Right atrium auricular region (tissue), 2 donors: ENCODE measurements at places on chromosomes 1 and 21. TPM values are rescaled to one million over a fixed set of nuclear protein-coding genes. Genes with fewer than 3 reads are reported as not detected.

DNA sequence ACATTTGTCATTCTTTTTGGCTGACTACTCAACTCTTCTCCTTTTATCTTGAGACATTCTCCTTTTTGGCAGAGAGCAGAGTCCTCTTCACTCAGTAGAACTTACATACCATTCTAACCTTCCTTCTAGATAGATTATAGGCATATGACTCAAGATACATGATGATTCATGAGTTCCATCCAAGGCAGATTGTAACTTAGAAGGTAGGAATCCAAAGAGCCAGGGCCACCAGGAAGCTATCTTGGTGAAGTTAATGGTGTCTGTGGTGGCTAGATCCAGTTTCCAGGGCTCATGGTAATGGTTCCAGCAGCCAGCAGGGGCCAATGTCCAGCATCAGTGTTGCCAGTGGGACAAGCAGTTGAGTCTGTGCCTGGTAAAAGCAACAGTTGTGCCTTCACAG, 76.1 kb upstream of the KIAA0040 start:
- DNase-seq, result no peak

DNA sequence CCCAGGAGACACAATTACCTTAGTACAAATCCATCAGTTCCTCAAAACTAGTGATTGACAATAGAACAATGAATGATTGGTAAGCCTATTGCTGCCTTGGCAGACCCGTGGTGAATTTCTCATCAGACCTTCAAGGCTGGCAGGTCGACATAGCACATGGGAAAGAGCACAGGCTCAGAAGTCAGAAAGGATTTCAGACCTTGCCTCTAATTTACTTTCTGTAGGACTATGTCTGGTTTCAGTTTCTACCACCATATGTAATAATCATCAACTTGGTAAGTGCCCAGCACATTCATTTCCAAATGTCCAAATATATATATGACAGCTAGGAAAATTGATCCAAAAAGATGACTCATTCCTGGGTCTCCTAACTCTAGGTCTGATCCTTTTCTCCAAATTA, 62.5 kb upstream of the GRHL3 start:
- DNase-seq, result no peak

GRCh38 chr1:201714542-201715329, 114.2 kb upstream of the IPO9 start:
- peak; percentile 95 for DNase-seq

DNA sequence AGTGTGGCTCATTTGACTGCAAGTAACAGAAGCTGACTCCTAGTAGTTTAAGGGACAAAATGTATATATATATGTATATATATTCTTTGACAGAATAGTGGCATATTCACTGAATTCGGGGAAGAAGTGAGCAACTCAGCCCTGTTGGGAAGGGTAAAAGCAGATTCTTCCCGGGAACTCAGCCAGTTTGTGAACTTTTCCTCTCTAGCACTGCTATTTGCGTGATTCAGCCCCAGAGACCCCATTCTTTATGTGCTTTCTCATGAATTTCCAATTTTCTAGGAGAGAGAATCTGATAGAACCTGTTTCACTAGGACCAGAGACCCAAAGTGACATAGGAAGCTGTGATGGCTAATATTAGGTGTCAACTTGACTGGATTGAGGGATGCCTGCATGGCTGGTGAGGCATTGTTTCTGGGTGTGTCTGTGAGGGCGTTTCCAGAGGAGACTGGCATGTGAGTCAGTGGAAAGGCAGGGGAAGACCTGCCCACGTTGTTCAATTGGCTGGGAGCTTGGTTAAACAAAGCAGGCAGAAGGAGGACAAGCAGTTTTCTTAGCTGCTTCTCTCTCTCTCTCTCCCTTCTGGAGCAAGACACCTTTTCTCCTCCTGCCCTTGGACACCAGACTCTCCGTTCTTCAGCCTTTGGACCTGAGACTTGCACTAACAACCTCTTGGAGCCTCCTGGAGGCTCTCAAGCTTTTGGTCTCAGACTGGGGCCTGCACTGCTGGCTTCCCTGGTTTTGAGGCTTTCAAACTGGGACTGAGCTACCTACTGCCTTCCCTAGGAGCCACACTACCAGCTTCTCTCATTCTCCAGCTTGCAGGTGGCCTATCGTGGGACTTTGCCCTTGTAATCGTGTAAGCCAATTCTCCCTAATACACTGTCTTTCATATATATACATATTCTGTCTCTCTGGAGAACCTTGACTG, 93.4 kb upstream of the KCNK1 start:
- no peak for DNase-seq

DNA sequence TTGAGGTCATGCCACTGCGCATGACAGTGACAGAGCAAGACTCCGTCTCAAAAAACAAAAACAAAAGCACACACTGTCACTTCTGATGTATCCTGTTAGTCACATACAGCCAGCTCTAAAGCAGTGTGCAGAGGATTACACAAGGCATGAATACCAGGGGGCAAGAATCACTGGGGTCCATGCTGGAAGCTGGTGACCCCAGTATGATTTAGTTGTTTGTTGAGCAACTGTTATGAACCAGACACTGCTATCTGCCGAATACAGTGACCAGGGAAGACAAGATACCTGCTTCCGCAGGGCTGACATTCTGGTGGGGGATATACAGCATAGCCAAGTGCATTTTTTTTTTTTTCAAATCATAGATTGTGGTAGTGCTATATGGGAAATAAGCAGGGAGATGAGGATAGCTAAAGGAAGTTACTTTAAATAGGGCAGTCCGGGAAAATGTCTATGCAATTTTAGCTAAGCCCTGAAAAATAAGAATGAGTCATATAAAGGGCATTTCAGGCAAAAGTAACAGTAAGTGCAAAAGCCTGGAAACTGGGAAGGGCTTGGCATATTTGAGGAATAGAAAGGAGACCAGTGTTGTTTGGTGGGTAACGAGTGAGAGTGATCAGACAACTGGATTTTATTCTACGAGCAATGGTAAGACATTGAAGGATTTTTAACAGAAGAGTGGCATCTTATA, 69.7 kb downstream of the ADSS2 start:
- DNase-seq, result peak; percentile 5

CD244 gene
- total RNA-seq, result 0.41 TPM

GSTM5 gene
- 3.6 TPM for total RNA-seq

NVL gene
- total RNA-seq, result 8.3 TPM

GRCh38 chr1:10597492-10598388, 123.0 kb downstream of the PEX14 start:
- DNase-seq, result no peak

GRCh38 chr1:226977643-226978431, 37.7 kb downstream of the COQ8A start:
- DNase-seq, result no peak

GRCh38 chr1:153552335-153552734, 3.3 kb upstream of the S100A3 start:
- no peak for DNase-seq

- peak; percentile 23 for DNase-seq
Observed at GRCh38 chr1:34130306-34130705, 34.7 kb downstream of the CSMD2 start.

ZFP69B gene
- 0.52 TPM for total RNA-seq

DNA sequence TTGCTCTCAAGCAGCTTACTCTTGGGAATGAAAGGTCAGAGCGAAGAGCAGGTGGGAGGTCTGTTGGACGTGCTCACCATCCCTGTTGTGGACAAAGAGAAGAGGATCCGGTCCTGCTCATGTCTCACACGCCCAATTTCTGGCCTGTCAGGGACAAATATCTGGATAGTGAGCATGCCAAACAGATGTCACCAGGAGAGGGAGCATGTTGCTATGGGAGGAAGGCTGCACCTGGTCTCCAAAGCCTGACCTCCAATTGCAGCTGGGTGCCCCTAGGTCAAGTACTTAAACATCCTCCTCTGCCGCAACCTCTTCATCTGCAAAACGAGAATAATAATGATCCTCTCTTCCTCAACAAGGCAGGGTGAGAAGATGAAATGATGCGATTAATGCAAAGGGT, 53.4 kb downstream of the DMRTA2 start:
- no peak for DNase-seq

DNA sequence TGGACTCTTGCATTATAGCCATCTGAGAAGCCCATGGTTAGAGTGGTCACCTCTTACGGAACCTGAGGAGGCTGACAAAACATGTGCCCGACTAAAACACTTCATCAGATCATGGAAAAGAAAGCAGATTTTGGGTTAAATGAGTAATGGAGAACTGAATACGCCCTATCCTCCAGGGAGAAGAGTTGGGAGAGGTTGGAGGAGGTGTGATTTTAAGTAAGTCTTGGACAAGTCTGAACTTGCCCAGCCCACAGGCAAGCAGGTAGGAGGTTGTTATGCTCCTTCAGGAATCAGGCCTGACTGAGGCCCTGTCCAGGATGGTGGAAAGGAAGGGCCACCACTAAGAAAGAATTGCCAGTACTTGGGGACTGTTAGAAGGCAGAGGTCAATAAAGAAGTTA, 255.8 kb downstream of the TGFB2 start:
- no peak for DNase-seq

GRCh38 chr1:77139389-77139788, 79.8 kb downstream of the PIGK start:
- no peak for DNase-seq

ZBTB40 gene
- total RNA-seq, result 12.5 TPM

- DNase-seq, result no peak
Observed at GRCh38 chr1:167052389-167052788, 37.8 kb downstream of the GPA33 start.

DNA sequence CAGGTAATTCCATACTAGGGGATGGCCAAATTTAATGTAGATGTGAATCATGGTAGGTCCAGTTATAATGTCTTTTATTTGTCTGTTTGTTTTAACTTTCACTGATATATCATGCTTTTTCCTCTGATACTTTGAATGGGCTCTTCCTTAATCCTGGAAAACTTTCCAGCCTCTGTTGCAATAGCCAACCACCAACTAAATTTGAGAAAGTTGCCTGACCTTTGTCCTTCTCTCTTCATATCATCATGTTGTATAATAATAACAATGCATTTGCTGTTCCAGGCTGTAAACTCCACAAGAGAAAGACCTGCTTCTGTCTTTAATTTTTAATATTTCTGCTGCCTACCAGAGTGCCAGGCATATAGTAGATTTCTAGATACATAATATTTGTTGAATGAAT, 146.1 kb downstream of the HMCN1 start:
- DNase-seq, result no peak

TRABD2B gene
- 3.1 TPM for total RNA-seq

DNA sequence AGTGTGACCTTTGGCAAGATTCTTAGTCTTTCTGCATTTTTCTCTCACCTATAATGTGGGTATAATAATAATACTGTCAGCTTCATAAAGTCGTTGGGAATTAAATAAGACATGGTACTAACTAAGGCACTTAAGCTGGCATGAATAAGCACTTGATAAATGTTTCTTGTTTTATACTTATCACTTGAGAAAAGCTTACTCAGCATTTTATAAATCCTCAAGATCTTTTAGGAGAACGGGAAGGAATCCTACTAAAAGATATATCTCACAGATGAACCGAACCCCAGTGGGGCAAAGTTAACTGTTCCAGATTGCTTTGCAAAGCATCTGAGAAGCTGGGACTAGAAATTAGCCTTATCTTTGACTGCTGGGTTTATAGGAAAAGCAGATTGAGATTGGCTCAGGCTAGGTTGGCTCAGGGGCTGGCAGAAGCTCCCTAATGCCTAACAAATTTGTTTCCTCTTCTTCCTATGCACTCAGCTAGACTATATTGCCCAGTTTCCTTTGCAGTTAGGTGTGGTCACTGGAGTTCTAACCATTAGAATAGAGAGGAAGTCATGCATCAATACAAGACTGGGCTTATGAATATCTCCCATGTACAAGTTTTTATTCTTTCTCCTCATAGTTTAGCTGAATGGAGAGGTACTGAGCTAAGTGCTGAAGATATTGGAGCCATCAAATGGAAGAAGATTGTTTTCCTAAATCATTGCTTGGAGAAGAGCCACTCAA, 110.3 kb downstream of the TBX15 start:
- DNase-seq, result no peak

SLAMF8 gene
- 1.0 TPM for total RNA-seq

PIGV gene
- 13.8 TPM for total RNA-seq

GRCh38 chr21:44421901-44422840, 33.1 kb upstream of the LRRC3 start:
- no peak for DNase-seq

- DNase-seq, result no peak
Observed at GRCh38 chr1:51418384-51418959, 88.1 kb upstream of the TTC39A start.

DNA sequence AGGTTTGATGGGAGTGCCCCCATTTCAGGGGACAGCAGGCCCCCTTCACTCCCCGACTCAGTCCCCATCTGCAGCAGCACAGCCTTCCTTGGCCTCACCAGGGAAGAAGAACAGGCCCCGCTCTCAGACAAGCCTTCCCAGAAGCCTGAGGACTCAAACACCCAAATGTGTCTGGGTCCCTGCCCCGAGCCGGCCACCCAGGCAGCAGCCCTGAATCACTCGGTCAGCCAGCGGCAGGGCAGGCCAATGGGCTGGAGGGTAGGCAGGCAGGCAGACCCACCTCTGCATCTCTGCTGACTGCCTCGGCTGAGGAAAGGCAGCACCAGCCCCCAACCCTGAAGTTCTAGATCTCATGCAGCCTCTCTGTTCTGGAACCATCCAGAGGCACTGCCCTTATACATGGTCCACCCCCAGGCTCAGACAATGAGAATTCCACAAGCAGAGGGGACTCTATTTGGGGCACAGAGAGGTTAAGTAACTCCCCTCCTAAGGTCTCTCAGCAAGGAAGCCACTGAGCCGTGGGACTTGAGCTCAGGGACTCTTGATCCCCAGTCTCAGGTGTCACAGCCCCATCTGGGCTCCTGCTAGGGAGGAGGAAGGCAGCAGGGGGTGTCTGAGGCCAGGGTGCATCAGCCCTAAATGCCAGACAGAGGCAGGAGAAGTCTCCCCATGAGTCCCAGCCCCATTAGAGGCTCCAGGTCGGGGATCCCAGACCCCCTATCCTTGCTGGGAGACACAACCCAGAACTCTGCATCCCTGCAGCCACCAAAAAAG, 33.2 kb upstream of the RUNX3 start:
- no peak for DNase-seq

DNA sequence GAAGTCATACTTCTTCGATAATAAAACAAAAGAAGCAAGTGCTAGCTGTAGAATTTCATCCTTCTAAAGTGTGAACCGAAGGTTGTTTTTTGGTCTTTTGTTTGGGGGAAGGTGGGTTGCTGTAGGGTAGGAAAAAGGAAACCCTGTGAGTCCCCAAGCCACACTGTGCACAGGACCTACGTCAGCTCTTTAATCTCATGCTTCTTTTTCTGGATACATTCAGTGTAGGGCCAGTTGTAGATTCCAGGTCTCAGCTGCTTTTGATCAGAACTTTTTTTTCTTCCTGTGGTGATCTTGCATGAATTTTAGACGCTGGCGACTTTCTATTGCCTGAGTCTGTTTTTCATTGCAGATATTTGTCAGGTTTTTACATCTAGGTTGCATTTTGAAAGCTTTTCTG, 40.2 kb downstream of the BCL9 start:
- DNase-seq, result no peak
